ENCODE measurements at places on chromosomes 3 and 15. TPM values are rescaled to one million over a fixed set of nuclear protein-coding genes. Genes with fewer than 3 reads are reported as not detected.

Gene IL20RB
- 1.5 TPM for total RNA-seq

Gene DPP8
- 41.2 TPM for total RNA-seq

Gene HTR3E
- not detected for total RNA-seq

Gene PAK6
- 0.34 TPM for total RNA-seq

Gene FBXL22
- total RNA-seq, result 1.6 TPM

Gene COL8A1
- not detected for total RNA-seq

Gene MASP1
- total RNA-seq, result not detected
